Iris pigment epithelial cell (primary cell): ENCODE measurements at places on chromosomes 13 and 19.

- DNase-seq = peak; percentile 51
Observed at GRCh38 chr13:32135655-32136054, 104.1 kb downstream of the FRY start.

DNA sequence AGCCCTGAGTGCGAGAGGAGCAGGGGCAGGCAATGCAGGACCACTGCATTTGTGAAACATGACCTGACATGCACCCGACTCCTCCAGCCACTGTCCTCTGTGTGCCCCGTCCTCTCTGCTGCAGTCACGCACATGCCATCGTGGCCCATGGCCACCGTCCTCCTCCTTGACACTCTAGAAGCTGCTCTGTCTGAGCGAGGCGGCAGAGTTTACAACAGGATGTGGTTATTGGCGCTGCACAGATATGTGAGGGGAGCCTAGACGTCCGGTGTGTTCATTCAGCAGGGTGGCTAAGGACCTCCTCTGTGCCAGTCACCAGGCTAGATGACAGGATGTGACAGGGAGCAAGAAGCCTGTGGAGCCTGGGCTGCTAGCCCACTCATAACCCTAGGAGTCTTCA is 277.8 kb downstream of the FOXO1 start:
- DNase-seq = peak; percentile 49

- DNase-seq = no peak
Observed at GRCh38 chr19:19448238-19448544, 42.7 kb downstream of the GATAD2A start.

GRCh38 chr13:114024603-114025404 is 50.9 kb upstream of the C13orf46 start:
- no peak for DNase-seq

- DNase-seq = no peak
Observed at GRCh38 chr13:110824702-110825300, 90.1 kb downstream of the ANKRD10 start.

- DNase-seq = no peak
Observed at GRCh38 chr19:38742296-38742695, 2.0 kb downstream of the CAPN12 start.
